ENCODE measurements at places on chromosomes 4 and X. TPM values are rescaled to one million over a fixed set of nuclear protein-coding genes. Genes with fewer than 3 reads are reported as not detected.

DNA sequence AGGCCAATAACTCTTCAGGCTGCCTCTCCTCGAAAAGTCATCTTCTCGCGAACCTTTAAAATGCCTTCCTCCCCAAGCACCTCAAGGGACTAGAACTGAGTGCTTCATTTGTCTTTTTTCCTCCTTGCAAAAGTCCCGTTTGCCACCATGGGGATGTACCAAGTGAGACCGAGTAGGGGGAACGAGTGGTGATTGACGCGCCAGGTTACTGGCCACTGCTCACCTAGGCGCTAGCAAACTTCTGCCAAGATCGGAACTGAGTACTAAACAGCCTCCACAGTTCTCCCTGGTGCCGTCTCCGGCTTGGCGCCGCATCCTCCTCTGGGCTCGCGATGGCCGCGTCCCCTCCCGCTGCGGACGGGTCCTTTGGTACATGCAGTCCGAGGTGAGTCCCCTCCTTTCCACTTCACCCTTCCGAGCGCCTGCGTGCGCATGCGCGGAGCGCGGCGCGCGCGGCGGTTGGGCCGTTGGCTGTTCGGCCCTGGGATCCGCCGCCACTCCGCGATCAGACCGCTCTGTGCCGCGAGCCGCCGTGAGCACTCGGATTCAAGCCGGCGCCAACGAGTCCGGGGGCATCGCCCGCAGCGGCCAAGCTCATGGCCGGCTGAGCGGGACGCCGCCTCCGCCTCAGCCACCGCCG is at the start of gene CDK16:
TSS of gene CDK16 (plus strand) at position 402 of the 640 bp plus-strand sequence. CDS start 4,877 bp downstream, outside the sequence.
- peak within 1 kb of the TSS; percentile 98 for H3K4me3 ChIP-seq
- H3K36me3 ChIP-seq = peaks cover 14% of the 10 kb centered on the region
- peak within 1 kb of the TSS; percentile 98 for H3K27ac ChIP-seq
- peaks cover 4% of the 10 kb centered on the region for H3K27me3 ChIP-seq
- H3K4me1 ChIP-seq = no peaks in the 10 kb centered on the region
- DNase-seq = peak; percentile 94

DNA sequence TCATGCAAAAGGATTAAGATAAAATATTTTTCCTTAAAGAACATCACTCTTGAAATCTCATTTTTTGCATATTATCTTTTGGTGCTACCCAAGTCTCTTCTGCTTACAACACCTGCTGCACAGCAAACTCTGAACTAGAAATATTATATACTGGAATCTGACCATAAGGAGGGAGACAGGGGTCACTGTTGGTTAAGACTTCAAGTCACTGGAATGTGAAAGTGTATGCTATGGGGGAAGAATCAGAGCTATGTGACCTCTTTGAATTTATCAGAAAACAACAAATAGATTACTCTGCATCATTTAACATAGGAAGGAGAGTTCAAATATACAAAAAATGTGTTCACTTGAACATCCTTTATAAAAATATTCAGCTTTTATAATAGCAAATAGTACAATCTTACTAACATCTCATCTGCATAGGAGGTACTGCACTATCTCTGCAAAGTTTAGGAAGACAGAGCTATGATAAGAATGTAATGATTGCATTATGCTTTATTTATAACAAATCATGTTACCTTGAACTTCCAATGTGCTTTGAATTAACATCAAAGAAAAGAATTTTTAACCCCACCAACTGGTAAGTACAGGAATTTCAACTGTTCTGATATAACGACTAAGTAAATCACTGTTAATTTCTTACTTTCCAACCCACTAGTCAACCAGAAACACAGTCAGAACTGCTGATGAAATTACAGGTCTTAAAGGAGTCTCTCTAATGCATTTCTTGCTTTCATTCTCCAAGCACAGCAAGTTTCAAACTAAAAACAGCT is 69.8 kb downstream of the ZNF827 start:
- no peaks in the 10 kb centered on the region for H3K27me3 ChIP-seq
- H3K4me3 ChIP-seq = no peak overlapping the region
- peaks cover 15% of the 10 kb centered on the region for H3K4me1 ChIP-seq
- no peaks in the 10 kb centered on the region for H3K36me3 ChIP-seq
- H3K27ac ChIP-seq = no peak overlapping the region

DNA sequence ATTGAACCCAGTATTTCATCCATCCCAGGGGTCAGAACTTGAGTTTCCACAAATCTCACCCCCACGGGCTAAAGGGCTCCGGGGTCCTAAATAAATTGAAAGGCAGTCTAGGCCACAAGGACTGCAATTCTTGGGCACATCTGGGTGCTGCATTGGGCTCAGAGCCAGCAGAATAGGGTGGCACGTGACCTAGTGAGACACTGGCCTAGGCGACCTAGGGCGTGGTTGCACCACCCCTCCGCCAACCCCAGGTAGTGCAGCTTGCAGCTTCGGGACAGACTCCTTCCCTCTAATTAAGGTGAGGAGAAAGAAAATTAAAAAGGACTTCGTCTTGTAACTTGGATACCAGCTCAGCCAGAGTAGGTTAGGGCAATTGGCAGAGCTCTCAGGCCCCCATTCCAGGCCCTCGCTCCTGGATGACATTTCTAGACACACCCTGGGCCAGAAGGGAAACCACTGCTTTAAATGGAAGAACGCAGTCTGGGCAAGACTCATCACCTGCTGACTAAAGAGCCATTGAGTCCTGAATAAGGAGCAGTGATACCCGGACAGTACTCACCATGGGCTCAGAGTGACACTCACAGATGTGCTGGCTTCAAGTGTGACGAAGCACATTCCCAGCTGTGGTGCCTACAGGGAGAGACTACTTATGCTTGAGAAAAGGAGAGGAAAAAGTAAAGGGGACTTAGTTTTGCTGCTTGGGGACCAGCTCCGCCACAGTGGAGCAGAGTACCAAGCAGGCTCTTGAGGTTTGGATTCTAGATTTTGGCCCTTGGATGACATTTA is 735.4 kb downstream of the FSTL5 start:
- no peaks in the 10 kb centered on the region for H3K36me3 ChIP-seq
- DNase-seq = no peak
- H3K4me1 ChIP-seq = no peaks in the 10 kb centered on the region
- no peak overlapping the region for H3K4me3 ChIP-seq
- no peaks in the 10 kb centered on the region for H3K27me3 ChIP-seq

- H3K27me3 ChIP-seq = no peaks in the 10 kb centered on the region
- H3K4me1 ChIP-seq = peaks cover 2% of the 10 kb centered on the region
- no peak overlapping the region for H3K27ac ChIP-seq
- no peaks in the 10 kb centered on the region for H3K36me3 ChIP-seq
- no peak overlapping the region for H3K4me3 ChIP-seq
Measured at GRCh38 chr4:119728185-119728584, 99.6 kb upstream of the PDE5A start.

GRCh38 chr4:37757761-37758160 is 68.7 kb upstream of the PGM2 start:
- no peaks in the 10 kb centered on the region for H3K36me3 ChIP-seq
- no peaks in the 10 kb centered on the region for H3K4me1 ChIP-seq
- no peak for DNase-seq
- H3K27me3 ChIP-seq = no peaks in the 10 kb centered on the region

Gene MED14
- 53.7 TPM for total RNA-seq

Measured in kidney (tissue), 22 donors.